ENCODE measurements at places on chromosomes 13 and 19.

GRCh38 chr13:113538689-113539058 is 45.9 kb upstream of the TFDP1 start:
- DNase-seq = no peak

DNA sequence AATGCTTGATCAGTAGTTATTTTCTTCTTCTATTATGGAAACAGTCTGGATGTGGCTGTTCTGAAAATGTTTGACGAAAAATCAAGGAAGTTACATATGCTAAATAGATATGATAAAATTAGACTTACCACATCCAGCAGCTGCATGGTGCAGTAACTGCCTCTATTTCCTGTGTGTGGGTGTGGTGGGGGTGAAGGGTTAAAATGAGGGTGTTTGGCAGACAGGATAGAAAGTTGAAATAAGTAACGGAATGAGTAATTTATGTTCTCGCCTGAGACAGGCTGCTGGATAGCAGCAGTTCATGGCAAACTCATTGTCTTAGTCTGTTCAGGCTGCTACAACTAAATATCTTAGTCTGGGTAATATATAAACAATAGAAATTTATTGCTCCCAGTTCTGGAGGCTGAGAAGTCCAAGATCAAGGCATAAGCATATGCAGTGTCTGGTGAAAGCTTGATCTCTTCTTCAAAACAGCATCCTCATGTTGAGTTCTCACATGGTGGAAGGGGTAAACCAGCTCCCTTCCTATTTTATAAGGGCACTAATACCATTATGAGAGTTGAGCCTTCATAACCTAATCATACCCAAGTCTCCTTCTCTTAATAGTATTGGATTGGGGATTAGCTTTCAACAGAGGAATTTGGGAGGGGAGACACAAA is 1248.9 kb downstream of the SLITRK5 start:
- DNase-seq = no peak

GRCh38 chr13:89270736-89271135 is 1599.6 kb downstream of the SLITRK5 start:
- DNase-seq = no peak

DNA sequence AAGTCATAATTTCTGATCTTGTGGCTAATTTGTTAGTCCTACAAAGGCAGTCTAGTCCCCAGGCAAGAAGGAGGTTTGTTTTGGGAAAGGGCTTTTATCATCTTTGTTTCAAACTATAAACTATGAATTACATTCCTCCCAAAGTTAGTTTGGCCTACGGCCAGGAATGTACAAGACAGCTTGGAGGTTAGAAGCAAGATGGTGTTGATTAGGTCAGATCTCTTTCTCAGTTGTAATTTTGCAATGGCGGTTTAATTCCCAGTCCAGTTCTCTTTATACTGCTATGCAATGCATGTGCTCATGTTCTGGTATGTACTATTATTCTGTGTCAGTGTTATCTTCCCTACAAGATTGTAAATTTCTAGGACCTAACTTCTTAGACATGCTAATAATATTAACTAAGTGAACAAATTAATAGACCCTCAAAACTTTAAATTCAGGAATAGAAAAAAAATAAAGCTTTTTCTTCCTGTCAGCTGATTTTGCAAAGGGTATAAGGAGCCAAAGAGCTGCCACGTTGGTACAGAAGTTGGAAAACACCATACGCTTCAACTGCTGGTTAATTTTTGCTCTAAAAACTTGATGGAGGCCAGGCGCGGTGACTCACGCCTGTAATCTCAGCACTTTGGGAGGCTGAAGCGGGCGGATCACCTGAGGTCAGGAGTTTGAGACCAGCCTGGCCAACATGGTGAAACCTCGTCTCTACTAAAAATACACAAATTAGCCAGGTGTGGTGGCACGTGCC is 1.3 kb upstream of the DNAJC15 start:
- DNase-seq = no peak
